ENCODE measurements at places on chromosomes 3 and 15.

DNA sequence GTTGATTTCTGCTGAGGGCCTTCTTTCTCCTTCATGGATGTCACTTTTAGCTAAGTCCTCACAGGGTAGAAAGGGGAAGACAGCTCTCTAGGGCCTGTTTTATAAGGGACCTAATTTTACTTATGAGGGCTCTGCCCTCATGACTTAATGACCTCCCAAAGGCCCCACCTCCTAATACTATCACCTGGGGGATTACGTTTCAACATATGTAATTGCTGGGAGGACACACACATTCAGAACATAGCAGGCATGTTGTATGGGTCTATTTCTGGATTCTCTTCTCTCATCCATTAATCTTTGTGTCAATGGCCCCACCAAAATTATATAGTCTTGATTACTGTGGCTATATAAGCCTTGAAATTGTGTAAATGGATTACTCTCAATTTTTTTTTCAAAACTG, 255.0 kb downstream of the CLSTN2 start:
- no peak for DNase-seq

- no peak for DNase-seq
Observed at GRCh38 chr3:30952786-30953185, 58.3 kb upstream of the GADL1 start.

DNA sequence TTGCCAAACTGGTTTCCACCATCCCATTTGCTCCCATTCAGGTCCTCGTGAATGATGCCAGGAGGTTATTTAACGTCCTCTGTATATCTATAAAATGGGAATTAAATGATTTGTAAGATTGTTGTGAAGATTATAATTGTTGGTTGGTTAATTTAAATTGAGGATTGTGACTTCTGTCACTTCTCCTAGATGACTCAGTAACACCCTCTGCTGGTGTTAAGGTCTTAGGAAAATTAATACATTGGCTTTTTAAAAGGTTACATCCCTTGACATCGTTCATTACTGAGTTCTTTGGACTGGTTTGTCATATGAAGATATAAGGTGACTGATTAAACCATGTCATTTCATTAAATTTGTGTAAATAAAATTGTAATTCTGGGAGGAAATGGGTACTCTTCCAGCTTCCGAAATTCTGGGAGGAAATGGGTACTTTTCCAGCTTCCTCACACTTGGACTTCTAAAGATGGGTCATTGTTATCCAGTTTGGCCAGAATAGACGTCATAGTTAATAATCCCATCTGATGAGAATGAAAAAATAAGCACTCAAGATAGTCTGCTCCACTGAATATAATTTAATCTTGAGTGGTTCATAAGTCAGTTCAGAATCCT, 33.3 kb upstream of the PAQR5 start:
- peak; percentile 60 for DNase-seq

GRCh38 chr3:66481071-66482017, 19.5 kb downstream of the LRIG1 start:
- no peak for DNase-seq

DNA sequence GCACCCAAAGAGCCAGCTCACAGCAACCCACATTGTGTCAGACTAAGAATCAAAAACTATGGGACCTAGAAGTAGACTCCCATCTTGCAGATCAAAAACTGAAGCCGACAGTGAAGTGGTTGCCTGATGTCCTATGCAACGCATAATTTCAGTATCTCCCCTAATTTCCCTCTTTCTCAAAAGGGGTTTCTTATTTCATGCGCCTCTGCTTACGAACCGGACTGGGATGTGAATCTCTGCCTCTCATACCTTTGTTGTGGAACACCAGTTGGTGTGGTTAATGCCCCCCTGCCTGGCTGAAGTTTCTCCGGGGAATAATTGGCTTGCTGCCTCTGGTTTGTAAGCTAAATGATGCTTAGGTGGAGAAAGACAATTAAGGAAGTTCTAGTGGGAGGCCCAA, 514 bp upstream of the FAM174B start:
- no peak for DNase-seq

All from erythroblast (primary cell).